ENCODE measurements at places on chromosomes 2 and 18.

DNA sequence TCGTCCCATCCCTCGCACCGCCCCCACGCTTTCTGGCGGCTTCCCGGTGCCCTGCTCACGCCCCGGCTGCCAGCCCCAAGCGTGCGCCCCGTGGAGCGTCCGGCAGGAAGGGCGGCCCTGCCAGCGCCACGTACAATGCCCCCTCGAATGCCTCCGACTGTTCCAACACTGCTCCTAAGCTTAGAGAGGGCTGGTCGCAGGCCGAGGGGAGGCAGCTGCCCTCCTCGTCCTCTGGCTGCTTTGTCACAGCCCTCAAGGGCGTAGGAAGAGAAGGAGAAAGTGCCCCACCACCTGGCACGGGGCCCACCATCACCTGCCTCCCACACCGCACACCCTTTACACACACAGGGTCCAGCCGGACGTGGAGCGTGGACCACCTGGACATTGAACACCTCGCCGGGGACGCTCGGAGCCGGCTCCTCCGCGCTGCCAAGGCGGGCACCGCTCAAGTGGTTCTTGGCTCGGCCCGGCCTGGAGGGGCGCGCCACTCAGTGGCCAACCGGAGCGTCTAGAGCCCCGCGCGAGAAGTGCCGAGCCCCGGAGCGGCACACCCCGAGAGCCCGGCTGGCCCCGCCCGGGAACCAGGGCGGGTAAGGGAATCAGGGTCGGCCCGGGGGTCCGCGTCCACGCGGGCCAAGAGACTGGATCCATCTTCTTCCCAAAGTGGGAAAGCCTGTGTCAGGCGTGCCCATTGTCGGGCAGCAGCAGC lies 830 bp downstream of the DNER start:
- peak; percentile 22 for DNase-seq

- DNase-seq: no peak
These were observed 828.6 kb downstream of the TRIB2 start for GRCh38 chr2:13545320-13545719.

DNA sequence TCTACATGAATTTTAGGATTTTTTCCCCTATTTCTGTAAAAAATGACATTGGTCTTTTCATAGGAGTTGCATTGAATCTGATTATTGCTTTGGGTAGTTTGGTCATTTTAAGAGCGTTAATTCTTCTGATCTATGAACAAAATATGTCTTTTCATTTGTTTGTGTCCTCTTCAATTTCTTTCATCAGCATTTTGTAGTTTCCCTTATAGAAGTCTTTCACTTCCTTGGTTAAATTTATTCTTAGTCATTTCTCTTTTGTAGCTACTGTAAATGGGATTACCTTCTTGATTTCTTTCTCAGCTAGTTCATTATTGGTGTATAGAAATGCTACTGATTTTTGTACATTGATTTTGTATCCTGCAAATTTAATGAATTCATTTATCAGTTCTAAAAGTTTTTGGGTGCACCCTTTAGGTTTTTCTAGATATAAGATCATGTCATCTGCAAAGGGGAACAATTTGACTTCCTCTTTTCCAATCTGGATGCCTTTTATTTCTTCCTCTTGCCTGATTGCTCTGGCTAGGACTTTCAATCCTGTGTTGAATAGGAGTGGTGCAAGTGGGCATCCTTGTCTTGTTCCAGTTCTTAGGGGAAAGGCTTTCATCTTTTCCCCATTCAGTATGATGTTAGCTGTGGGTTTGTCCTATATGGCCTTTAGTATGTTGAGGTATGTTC lies 36.6 kb upstream of the AAK1 start:
- no peak for DNase-seq

DNA sequence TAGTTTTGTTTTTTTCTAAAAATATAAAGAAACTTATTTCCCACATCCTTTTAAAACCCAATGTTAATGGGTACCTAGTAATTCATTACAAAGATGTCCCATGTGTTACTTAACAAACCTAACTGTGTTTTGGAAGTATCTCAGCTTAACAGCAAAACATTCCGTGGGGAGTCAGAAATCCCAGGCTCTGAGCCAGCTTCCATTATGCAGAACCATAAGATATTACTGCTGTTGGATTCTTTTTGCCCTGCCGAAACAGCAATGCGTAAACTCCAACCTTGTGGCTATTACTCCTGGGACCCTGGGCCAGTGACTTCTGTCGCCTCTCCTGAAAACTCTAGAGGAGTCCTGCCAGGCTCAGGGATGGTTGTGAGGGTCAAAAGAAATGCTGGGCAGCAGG lies 174.1 kb downstream of the UXS1 start:
- no peak for DNase-seq

GRCh38 chr18:3689091-3689490 lies 239.1 kb downstream of the TGIF1 start:
- no peak for DNase-seq

GRCh38 chr2:231592636-231593145 lies at the start of gene TEX44:
TSS of gene TEX44 (plus strand) at chr2:231592864. CDS start at chr2:231592952, 88 bp downstream.
- no peak for DNase-seq

- DNase-seq: no peak
These were observed 39.1 kb upstream of the ODC1 start for GRCh38 chr2:10487081-10487740.

DNA sequence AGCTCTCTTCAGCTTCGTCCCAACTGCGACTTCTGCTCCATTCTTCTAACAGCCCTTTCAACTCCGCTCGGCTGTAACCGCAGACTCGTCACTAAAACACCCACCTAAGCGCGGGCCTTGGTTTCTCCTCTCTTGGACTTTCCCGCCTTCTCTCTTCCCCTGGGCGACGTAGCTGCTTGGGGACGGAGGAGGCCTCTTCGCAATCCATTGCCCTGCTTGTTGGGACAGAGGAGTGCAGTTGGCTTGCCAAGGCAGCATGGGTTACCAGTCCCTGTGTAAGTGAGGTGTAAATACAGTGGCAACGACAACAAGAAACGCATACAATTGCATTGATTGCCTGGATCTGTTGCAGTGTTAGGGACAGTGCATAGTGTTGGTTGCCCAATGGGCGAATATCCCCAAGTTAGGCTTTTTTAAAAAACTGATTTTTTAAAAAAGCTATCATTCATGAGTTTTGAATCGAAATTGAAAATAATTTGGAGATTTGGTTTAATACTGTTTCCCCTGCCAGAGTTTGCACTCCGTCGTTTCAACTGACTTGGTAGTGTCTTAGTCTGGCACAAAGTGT lies 484 bp upstream of the DARS1 start:
- DNase-seq: peak; percentile 84

DNA sequence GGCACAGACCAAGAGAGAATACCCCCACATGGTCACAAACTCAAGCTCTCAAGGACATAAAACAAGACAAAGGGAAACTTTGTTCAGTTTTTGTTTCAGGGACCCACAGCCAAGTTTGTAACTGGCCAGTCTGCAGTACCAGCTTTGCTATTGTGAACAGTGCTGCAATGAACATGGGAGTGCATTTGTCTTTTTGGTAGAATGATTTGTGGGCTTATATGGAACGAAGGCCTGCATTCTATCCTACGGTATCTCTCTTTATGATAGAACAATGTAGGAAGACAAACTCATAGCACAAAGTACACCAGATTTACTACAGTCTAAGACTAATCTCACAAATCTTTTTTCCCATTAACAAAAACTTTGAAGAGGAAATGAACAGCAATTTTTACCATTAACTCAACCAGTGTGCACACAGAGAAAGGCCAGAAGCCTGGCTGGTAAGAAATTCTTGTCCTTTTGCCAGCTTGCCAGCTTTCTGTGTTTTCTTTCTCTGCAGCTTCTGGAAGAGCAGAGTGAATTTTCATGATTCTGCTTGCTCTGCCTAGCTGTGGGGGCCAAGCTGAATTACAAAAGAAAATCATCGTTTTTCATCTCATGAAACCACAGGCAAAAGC lies 37.1 kb upstream of the FEZ2 start:
- DNase-seq: no peak

- DNase-seq: no peak
These were observed 17.6 kb downstream of the OSBPL6 start for GRCh38 chr2:178211943-178212342.

DNA sequence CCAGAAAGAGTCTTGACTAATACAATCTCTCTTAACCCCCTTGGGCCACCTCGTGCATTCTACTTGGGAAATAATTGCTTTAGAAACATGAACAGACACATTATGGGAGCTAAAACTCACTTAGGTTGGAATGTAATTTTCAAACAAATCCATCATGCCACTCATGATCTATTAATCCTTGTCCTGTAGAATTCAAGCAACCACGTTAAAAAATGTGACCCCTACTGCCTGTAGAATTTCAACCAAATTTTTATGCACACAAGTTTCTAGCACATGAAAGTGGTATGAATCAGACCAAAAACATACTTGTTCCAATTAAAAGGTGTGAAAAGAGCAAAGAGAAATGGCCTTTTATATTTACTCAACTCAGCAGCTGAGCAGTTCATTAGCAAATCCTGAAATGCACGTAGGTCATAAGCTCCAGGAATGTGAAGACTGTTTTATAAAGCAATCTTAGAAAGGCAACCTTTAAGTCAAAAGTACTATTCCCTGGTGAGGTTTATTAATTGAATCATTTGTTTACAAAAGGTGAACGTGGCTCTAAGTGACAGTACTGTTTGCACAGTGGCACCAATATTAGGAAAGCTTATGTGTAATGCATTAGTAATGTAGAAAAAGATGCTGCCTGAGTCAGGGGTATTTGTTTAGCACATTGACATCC lies 459.4 kb upstream of the UBE2E3 start:
- no peak for DNase-seq

DNA sequence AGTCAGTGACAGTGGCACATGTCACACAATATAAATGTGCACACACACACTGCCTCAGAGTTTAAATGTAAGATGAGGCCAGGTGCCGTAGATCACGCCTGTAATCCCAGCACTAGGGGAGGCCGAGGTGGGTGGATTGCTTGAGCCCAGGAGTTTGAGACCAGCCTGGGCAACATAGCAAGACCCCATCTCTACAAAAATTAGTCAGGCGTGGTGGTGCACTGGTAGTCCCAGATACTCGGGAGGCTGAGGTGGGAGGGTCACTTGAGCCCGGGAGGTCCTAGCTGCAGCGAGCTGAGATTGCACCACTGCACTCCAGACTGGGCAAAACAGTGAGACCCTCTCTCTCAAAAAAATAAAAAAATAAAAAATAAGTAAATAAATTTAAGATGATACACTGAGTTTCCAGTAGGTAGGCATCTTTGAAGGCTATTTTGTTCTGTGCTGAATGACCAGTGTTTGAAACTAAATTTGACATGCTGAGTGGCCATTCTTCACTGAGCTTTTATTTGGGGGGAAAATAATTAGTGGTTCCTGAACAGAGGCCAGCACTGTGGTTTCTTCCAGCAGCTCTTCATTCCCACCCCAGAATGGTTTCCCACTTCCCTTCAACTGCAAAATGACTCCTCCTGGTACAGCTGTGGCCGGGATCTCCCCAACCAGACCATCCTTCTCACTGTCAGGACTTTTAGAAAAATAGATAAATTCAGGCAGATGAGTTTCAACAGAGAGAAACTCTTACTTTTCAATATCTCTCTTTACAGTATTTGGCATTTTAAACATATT lies 44.9 kb downstream of the PSMG2 start:
- no peak for DNase-seq

DNA sequence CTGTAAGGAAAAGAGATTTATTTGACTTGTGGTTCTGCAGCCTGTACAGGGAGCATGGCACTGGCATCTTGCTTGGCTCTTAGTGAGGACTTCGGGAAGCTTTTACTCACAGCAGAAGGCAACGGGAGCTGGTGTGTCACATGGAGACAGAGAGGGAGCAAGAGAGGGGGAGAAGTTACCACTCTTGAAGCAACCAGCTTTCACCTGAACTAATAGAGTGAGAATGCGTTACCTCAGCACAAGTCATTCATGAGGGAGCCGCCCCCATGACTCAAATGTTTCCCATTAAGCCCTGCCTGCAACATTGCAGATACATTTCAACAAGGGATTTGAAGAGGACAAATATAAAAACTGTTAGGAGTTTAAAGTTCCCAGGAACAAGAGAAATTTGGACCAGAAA lies 190.0 kb downstream of the CYRIA start:
- DNase-seq: no peak

- no peak for DNase-seq
These were observed 264.8 kb downstream of the KLHL29 start for GRCh38 chr2:23649819-23650218.

DNA sequence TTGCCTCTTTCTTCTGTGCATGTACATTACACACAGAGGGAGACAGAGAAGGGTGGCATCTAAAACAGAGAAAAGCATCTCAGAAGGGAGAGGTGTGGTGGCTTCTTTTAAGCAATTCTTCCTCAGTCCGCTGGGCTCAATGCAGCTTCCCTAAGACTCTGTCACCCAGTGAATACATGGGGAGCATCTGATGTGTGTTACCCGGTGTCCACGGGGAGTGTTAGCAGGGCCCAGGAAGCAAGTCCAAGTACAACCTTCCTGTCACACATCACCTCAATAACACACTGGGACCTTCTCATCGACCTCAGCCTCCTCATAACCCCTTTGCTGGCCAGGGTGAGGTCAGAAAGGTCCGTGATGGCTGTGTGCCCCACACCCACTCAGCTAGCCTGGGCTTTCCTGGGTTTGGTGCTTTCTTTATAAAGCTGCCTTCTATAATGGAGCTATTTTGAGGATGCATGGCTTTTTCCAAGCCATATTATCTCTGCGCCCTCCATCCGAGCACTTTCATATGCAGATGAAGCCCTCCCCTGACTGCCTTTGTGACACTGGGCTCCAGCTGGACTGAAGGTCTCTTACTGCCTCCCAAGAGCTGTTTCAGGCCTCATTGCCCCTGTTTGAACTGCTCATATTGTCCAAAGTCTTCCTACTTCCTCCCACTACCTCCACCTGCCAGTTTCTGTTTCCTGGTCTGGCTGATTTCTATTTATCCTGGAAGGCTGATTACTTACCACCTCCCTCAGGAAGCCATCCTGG lies 21.4 kb downstream of the TNFRSF11A start:
- no peak for DNase-seq

DNA sequence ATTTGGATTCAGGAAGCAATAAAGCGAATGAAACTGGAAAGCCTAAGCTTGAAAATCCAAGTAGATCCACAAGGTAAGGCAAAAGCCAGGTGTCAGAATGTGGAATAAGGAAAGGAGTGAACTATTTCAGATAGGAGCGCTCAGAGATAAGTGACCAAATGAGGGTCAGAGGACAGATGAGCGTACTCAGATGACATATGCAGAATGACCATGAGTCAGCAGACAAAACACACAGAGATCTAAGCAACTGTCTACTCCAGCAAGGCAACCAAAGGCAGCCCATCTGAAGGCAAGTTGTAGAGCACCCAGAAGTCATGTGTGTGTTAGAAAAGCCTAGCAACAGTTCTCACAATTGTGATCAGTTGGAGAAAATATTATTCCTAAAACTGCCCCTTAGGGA lies 548.4 kb upstream of the FSHR start:
- no peak for DNase-seq

- no peak for DNase-seq
These were observed 180.1 kb upstream of the OSR1 start for GRCh38 chr2:19538411-19538963.

- DNase-seq: no peak
These were observed 5.4 kb upstream of the CDCA7 start for GRCh38 chr2:173349287-173349686.
